Neural crest cell (in vitro differentiated cells): ENCODE measurements at places on chromosomes 3 and 15.

DNA sequence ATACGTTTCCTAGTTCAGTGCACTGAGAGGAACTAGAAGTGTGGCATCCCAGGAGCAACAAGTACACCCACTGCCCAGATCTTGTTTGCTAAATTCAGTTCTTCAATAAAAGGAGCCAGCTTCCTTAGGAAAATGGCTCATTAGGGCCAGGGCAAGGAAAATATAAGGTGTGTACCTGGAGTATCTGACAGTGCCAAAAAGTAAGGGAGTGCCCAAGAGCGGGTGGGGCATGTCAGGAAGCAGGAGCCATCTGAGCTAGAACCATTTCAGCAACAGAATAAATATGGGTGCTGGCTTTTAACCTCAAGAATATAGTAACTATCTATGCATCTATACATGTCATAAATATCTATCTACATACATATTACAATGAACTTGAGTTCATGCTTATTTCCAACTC, 44.1 kb downstream of the SLC41A3 start:
- no peak for DNase-seq

- DNase-seq, result no peak
These were observed 397.6 kb upstream of the THBS1 start for GRCh38 chr15:39183164-39183881.

DNA sequence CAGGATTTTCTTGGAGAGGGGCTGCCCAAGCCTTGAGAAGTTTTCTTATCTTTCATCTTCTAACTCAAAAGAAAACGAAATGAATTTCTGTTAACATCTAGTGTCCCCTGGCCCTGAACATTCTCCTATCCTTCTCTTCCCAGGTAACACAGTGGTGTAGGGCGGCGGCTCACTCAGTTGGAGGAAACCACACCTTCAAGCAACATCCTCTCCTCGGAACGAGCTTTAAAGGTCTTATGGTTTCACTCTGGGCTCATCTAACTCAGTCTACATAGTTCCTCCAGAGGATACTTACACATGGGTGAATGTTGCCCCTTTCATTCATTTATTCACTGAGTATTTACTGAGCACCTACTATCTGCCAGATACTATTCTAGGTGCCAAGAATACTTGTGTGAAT, 31.0 kb upstream of the KLHL6 start:
- no peak for DNase-seq

DNA sequence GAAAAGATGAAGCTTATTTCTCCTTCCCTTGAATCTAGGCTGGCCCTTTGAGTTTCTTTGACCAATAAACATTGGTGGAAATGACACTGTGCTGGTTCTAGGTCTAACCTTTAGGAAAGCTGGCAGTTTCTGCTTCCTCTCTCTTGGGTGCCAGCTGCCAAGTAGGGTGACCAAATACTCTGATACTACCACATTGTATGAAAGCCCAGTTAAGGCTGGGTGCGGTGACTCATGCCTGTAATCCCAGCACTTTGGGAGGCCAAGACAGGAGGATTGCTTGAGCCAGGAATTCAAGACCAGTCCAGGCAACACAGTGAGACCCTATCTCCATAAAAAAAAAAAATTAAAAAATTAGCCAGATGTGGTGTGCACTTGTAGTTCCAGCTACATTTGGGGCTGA, 320.7 kb downstream of the ZNF621 start:
- DNase-seq, result no peak

- DNase-seq, result no peak
These were observed 20.1 kb downstream of the SPTBN5 start for GRCh38 chr15:41873711-41874110.

GRCh38 chr15:32908135-32908801, 190.5 kb downstream of the GREM1 start:
- no peak for DNase-seq

DNA sequence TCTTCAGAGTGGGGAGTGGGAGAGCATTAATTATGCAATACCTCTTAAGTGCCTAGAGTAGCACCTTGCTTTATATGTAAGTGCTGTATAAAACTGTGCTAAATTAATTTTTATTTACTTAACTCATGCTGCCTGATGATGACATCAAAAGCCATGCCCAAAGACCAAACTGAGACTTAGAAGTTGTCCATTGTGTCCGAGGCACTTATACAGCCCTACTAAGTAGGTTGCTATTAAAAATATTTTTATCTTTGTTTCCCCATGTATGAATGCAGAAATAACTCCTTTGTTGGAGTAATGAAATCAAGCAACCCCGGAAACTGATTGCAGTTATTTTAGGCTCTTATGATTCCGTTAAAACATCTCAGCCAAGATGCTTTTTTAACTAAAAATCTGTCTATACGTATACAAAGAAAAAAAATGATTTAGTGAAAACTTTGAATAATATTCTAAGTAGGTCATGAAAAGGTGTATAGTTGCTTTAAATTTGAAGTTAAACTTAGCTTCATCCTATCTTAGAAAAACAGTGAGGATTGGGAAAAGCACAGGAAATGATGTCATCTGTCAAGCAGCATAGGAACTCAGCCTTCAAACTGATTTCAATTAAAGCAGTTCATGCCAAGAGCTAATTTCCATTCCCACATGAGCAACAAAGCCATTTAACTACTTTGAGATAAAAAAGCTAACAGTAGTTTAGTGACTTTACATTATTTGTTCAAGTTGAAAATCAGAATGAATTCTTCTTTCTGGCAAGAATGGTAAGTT, 43.0 kb downstream of the FBN1 start:
- no peak for DNase-seq

DNA sequence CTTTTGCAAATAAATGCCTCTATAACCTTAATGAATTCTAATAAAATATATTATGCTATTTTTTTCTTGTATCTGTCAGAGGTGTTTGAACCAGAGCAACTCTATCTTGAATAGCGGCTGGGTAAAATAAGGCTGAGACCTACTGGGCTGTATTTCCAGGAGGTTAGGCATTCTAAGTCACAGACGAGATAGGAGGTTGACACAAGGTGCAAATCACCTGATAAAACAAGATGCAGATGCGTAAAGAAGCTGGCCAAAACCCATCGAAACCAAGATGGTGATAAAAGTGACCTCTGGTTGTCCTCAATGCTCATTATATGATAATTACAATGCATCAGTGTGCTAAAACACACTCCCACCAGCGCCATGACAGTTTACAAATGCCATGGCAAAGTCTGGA, 990.7 kb downstream of the FHIT start:
- DNase-seq, result no peak

- DNase-seq, result no peak
These were observed 22.9 kb upstream of the MED12L start for GRCh38 chr3:151062611-151063010.

- no peak for DNase-seq
These were observed 948.2 kb downstream of the EPHA3 start for GRCh38 chr3:90055666-90056065.

DNA sequence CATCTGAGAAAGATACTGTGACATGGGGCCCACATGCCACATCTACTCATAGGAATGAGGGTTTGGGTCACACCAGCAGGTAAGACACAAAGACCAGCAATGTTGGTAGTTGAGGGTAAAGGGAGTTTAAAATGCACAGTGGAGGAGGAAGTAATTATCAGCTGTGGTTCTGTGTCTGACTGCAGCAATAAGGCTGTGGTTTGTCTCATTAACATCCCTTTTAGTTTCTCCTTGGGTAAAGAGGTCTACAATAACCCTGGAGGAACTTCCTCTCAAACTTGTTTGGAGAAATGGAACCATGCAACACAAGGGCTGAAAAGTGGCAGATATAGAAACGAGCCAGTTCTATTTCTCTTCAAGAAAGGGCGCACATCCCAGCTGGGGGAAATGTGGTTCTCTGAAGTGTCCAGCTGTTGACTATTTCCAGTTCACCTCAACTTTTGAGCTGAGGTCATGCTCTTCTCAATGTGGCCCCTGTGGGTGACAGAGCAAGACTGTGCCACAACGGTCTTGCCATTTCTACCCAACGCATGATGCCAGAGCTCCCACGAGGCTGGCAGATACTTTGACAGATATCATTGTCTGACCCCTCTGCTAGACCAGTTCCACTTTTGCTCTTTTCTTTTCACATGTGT, 234.3 kb downstream of the SQOR start:
- no peak for DNase-seq

- DNase-seq, result no peak
These were observed 20.6 kb upstream of the RFTN1 start for GRCh38 chr3:16533928-16534574.

DNA sequence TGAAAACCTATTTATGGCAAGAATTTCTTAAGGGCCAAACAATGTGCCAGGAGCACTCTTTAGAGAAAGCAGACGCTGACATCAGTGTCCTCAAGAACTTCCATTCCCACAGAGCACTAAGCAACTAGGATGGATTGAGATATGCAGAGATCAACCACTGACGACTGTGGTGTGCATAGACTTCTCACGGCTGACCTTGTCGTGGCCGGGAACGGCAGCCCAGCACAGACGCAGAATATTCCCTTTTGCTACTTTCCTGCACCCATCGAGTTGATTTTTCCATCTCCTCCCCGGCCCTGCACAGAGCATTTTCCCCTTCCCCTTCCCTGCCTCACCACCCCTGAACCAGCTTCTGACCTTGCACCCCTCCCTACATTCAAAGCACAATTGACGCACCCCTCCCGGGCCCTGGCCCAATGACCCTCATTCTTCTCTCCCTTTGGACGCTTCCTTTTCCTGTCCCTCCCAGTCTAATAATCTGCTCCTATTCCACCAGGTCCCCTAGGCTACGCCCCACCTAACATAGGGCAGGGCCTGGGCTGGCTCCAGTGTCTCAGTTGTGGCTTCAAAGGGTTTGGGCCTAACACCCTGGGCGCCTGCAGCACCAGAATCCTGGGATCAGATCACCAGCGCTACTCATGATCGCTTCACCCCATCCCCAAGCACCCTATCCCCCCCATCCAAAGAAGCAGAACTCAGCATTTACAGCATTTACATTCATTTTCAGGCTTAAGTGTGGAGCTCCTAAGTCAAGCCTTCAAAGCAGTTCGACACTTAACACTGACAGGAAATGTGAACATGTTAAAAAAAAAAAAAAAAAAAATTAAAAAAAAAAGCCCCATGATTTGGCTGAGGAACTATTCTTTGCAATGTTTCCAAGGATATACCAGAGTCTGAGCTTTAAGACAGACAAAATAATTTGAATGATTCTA, 151.2 kb downstream of the FOXP1 start:
- DNase-seq, result no peak

- DNase-seq, result peak; percentile 69
These were observed 33.6 kb downstream of the VGLL4 start for GRCh38 chr3:11610044-11610671.

GRCh38 chr3:186997473-186997939, 67.2 kb downstream of the ST6GAL1 start:
- DNase-seq, result no peak
